NCI-H1105 treated with DMSO at 0.1 percent for 48 hours (cell line): ENCODE measurements at places on chromosomes 3 and 15.

- peak; percentile 99 for DNase-seq
These were observed at the start of gene PCLAF for GRCh38 chr15:64381000-64381751. Gene PCLAF (minus strand): TSS chr15:64381441. CDS start chr15:64381371, 70 bp downstream.

GRCh38 chr3:138786788-138787271, 47.9 kb downstream of the PIK3CB start:
- no peak for DNase-seq

- peak; percentile 5 for DNase-seq
These were observed 8.8 kb downstream of the SNTN start for GRCh38 chr3:63661242-63661641.

GRCh38 chr15:47609693-47610092, 107.6 kb upstream of the SEMA6D start:
- DNase-seq = no peak

GRCh38 chr3:16510620-16511319, 2.7 kb downstream of the RFTN1 start:
- no peak for DNase-seq

GRCh38 chr3:7683426-7683825, 818.2 kb upstream of the LMCD1 start:
- DNase-seq = no peak

GRCh38 chr3:136464502-136464901, 214.4 kb downstream of the PCCB start:
- DNase-seq = no peak

GRCh38 chr3:190159902-190160435, 39.3 kb upstream of the P3H2 start:
- DNase-seq = no peak

DNA sequence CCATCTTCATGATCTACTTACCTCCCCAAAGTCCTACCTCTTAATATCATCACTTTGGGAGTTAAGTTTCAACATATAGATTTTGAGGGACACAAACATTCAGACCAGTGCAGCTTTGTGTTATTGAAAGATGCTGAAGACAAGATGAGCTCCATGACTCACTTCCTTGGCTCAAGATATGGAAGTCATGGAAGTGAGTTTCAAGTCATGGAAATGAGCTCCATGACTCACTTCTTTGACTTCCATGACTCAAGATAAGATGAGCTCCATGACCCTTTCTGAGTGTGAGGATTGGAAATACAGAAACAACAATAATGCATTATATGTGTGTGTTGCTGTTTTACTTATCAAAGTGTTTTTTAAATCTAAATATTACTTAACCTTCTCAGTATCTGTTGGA, 170.2 kb upstream of the TPRG1 start:
- DNase-seq = no peak

GRCh38 chr3:174193604-174194003, 665.5 kb upstream of the NAALADL2 start:
- DNase-seq = no peak

- DNase-seq = no peak
These were observed 20.1 kb downstream of the IFT57 start for GRCh38 chr3:108202080-108202479.

DNA sequence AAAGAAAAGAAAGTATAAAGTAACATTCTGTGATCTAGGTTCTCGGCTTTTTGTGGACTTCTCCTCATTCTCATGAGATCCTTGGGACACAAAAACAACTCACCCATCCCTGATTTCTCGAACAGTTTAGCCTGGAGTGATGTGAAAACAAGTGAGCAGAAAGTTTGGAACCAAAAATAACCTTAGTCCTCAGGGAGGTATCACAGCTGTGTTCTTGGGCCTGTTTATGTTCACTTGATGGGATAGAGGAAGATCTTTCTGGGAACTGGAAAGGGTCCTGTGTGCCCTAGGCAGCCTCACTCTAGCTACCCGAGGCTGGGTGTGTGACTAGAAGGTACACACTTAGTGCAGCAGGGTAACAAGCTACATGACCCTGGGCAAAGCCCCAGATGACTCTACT, 308.8 kb upstream of the PDZRN3 start:
- DNase-seq = no peak

DNA sequence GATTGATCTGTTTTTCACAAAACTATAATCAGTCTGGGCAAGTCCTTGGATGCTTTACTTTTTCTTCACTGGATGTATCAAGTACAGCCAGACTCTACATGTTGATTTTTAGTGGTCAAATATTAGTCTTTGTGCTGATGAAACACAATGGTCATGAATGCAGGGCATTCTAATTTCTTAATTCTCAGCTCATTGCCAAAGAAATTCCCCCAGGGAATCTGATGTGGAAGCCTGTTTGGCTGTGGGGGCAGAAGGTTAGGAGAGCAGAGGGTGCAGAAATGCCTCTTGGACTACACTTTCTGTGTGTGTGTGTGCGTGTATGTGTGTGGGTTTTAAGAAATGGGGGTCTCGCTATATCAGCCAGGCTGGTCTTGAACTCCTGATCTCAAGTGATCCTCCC, 48.7 kb upstream of the HACD2 start:
- no peak for DNase-seq

GRCh38 chr3:17129556-17129955, 244.8 kb downstream of the PLCL2 start:
- DNase-seq = no peak

- DNase-seq = no peak
These were observed 29.1 kb upstream of the LYSMD4 start for GRCh38 chr15:99762288-99762687.

- DNase-seq = no peak
These were observed 8.9 kb downstream of the MKRN2OS start for GRCh38 chr3:12536423-12536822.

GRCh38 chr15:25850154-25851111, 12.7 kb downstream of the ATP10A start:
- DNase-seq = no peak

- DNase-seq = no peak
These were observed 28.7 kb upstream of the DAZL start for GRCh38 chr3:16633948-16634347.

GRCh38 chr3:29827756-29828155, 546.9 kb downstream of the RBMS3 start:
- no peak for DNase-seq

- no peak for DNase-seq
These were observed 3.8 kb downstream of the OR5K2 start for GRCh38 chr3:98501270-98501669.
